Ovary (tissue), 10 donors: ENCODE measurements at places on chromosomes 7 and 10. TPM values are rescaled to one million over a fixed set of nuclear protein-coding genes. Genes with fewer than 3 reads are reported as not detected.
A peak's percentile ranks its signal among the peaks of the same experiment; 100 is the strongest.

GRCh38 chr7:102313997-102314780, 27.5 kb downstream of the SH2B2 start:
- H3K36me3 ChIP-seq = no peaks in the 10 kb centered on the region
- H3K4me3 ChIP-seq = no peak overlapping the region
- peaks cover 3% of the 10 kb centered on the region for H3K4me1 ChIP-seq
- H3K27me3 ChIP-seq = no peaks in the 10 kb centered on the region

GRCh38 chr7:35380739-35381224, 126.9 kb upstream of the TBX20 start:
- H3K27me3 ChIP-seq = peaks cover 2% of the 10 kb centered on the region
- H3K36me3 ChIP-seq = no peaks in the 10 kb centered on the region
- H3K4me3 ChIP-seq = no peak overlapping the region
- no peak overlapping the region for H3K27ac ChIP-seq

DNA sequence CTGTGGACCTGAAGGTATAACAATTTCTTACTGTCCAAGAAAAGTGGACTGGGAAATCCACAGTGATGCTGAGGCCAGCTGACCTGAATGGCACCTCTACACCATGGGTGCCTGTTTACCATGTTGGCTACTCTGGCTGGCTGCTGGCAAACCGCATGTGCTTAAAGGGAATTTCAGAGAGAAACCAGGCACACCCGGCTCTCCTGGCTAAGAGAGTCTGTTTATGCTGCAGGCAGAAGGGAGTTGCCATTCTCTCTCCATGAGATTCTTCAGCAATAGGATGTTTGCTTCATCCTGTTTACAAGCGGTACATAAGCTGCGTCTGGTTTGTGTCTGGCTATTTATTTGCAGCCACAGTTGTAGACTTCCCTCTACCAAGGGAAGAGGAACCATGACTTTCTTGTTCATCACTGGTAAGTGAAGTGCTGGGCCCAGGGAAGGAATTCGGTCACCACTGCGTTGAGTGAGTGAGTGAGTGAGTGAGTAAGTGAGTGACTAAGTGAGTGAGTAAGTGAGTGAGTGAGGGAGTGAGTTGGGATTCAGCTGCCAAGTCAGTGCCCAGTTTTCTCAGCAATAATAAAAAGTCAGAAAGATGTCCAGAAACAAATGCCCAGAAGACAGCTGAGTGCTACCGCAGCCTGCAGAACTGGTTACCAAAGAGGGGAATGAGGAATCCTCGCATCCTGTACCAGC, 90.4 kb downstream of the COBL start:
- no peaks in the 10 kb centered on the region for H3K4me1 ChIP-seq
- H3K36me3 ChIP-seq = no peaks in the 10 kb centered on the region
- no peaks in the 10 kb centered on the region for H3K27me3 ChIP-seq
- no peak overlapping the region for H3K4me3 ChIP-seq
- no peak overlapping the region for H3K27ac ChIP-seq

DNA sequence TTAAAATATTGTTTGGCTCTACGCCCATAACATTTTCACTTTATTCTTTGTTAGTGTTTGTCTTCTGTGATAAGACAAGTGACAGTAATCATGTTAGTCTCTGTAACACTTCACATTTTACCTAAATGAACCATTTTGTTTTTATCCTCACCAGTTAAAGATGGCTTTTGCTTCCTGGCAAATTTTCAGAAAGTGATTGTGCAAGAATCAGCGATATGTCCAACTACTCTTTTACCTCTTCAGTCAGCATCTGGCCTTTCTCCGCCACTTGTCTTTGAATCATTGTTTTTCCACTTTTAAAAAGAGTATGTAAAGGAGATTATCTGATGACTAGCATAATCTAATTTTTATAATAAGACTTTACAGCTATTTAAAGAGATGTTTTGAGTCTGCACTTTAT, 3.5 kb downstream of the DGKB start:
- H3K27me3 ChIP-seq = no peaks in the 10 kb centered on the region
- H3K4me1 ChIP-seq = no peaks in the 10 kb centered on the region
- no peak overlapping the region for H3K27ac ChIP-seq
- no peak for DNase-seq
- H3K4me3 ChIP-seq = no peak overlapping the region

DNA sequence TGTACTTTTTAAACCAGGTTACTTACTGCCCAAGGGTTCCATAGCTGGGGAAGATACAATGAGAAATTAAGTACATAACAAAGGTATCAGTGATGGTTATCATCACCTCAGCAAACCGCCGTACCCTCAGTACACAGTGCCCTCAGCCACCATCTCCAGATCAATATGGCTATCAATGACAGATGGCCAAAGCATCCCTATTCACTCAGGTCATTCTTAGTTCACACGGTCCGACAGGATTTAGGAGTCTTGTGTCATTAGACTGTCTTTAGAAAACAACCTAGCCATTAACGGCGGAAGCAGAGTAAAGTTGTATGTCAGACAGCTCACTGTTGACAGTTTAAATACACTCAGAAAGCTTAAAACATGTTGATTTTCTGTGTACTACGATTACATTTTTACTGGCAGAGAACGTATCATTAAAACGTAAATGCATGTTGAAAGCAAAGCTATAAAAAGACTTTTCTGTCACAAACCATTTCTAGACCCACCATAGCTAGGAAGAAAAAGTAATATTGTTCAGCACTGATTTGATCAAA, 106.9 kb downstream of the HOXA1 start:
- H3K27ac ChIP-seq = no peak overlapping the region
- DNase-seq = no peak
- no peak overlapping the region for H3K4me3 ChIP-seq

DNA sequence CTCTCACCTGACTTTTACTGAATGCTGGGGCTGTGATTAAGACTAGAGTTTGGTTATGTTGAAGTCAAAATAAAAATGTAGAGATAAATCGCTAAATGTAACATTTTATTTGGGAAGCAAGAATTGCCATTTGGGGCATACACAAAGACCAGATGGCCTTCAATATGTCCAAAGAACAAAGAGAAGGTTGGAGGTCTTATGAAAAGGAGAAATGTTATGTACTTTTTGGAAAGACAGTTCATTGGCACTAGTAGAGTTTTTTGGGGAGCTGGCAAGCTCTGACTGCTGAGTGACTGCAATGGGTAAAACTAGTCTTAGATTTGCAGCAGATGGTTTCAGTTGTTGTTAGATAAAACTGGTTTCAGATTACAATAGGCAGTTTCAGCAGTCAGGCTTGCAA, 35.6 kb upstream of the GALNT17 start:
- no peak overlapping the region for H3K4me3 ChIP-seq
- H3K27ac ChIP-seq = no peak overlapping the region
- H3K27me3 ChIP-seq = no peaks in the 10 kb centered on the region
- H3K4me1 ChIP-seq = no peaks in the 10 kb centered on the region

- no peak for DNase-seq
- H3K27me3 ChIP-seq = no peaks in the 10 kb centered on the region
- no peaks in the 10 kb centered on the region for H3K36me3 ChIP-seq
Observed at GRCh38 chr10:131656009-131656408, 244.8 kb upstream of the PPP2R2D start.

- H3K27me3 ChIP-seq = no peaks in the 10 kb centered on the region
- no peaks in the 10 kb centered on the region for H3K4me1 ChIP-seq
- no peak for DNase-seq
- no peak overlapping the region for H3K4me3 ChIP-seq
- no peaks in the 10 kb centered on the region for H3K36me3 ChIP-seq
- H3K27ac ChIP-seq = no peak overlapping the region
Observed at GRCh38 chr10:100339236-100339635, 7.8 kb upstream of the SCD start.

GRCh38 chr10:77079592-77080300, 557.9 kb downstream of the KCNMA1 start:
- no peaks in the 10 kb centered on the region for H3K27me3 ChIP-seq
- H3K27ac ChIP-seq = no peak overlapping the region
- no peak overlapping the region for H3K4me3 ChIP-seq
- peaks cover 6% of the 10 kb centered on the region for H3K4me1 ChIP-seq
- H3K36me3 ChIP-seq = no peaks in the 10 kb centered on the region
- no peak for DNase-seq

DNA sequence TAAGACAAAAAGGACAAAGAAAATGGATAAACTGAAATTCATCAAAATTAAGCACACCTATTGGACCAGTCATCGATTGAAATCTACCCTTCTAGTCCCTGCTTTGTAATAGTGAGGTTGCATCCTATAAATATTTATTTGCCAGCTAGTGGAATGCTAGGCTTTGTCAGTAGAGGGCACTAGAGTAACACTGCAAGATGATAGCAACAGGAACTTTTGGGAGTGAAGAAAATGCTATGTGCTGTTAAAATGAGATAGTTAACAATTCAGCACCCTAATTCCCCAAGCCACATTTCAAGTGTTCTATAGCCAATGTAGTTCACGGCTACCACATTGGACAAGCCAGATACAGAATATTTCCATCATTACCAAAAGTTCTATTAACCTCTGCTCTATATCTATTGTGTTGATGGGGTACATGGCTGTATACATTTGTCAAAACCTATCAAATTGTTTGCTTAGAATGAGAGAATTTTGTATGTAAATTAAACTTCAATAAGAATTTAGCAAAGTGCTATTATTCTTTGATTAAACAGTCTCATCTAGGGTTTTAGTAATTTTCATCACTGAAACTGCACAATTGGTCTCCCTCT, 69.8 kb downstream of the LSMEM1 start:
- no peak for DNase-seq
- no peak overlapping the region for H3K4me3 ChIP-seq
- no peaks in the 10 kb centered on the region for H3K27me3 ChIP-seq
- no peak overlapping the region for H3K27ac ChIP-seq
- H3K36me3 ChIP-seq = no peaks in the 10 kb centered on the region

- H3K27ac ChIP-seq = no peak overlapping the region
- no peaks in the 10 kb centered on the region for H3K36me3 ChIP-seq
- no peaks in the 10 kb centered on the region for H3K27me3 ChIP-seq
- DNase-seq = peak; percentile 28
- peak overlapping the region; percentile 35 for H3K4me3 ChIP-seq
Observed at GRCh38 chr10:19638182-19638895, 177.9 kb upstream of the PLXDC2 start.

DNA sequence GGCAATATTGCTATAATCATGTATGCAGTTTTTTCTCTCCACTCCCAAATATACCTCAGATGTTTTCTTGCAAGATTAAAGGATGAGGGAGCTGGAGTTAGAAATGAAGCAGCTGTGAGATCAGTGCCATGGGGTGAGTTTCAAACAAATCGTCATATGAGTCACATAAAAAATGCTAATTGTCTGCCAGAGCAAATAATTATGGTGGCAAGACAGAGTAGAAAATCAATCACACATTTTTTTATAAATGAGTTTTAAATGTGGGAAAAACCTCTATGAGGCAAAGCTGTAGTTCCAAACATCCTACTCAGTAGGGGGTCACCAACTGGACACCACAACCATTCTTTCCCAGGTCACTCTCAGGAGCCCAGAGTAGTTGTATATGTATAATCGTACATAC, 55.3 kb downstream of the CH25H start:
- H3K4me3 ChIP-seq = no peak overlapping the region
- H3K27me3 ChIP-seq = no peaks in the 10 kb centered on the region
- no peak overlapping the region for H3K27ac ChIP-seq
- H3K36me3 ChIP-seq = no peaks in the 10 kb centered on the region
- no peaks in the 10 kb centered on the region for H3K4me1 ChIP-seq

DNA sequence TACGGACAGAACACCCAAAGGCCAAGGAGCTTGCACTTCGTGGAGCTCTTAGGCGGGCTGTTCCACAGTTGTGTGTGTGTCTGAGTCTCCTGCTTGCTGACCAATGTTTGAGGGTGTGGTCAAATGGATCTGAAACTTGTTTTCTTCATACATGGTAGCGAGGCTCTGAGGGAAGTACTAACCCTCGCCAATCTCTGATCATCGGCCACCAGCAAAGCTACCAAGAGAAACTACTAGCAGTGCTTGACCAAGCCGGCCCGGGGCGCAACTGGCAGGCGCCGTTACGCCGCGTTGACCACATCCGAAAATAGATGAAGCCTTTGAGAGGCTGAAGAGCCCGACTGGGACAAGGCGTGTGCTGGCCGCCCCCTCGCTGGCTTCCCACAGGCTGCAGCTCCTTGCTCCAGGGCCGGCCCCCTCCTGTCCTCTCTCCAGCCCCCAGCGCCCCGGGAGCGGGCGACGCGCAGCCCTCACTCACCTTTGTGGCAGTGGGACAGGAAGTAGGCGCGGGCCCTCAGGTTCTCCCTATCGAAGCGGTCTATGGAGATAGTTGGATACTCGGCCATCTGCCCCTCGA, 384 bp downstream of the DCLRE1C start:
- peak overlapping the region; percentile 89 for H3K4me3 ChIP-seq
- no peaks in the 10 kb centered on the region for H3K36me3 ChIP-seq
- H3K27me3 ChIP-seq = no peaks in the 10 kb centered on the region
- DNase-seq = no peak

DNA sequence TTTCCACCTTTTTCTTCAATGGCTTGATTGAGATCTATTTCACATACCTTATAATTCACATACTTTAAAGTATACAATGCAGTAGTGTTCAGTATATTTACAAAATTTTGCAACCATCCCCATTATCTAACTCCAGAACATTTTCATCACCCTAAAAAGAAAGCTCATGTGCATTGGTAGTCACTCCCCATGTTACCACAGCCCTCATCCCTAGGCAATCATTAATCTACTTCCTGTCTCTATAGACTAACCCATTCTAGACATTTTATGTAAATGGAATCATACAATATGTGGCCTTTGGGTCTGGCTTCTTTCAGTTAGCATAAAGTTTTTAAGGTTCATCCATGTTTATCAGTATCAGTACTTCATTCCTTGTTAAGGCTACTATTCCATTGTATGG, 214.2 kb downstream of the WDR11 start:
- H3K36me3 ChIP-seq = no peaks in the 10 kb centered on the region
- no peak overlapping the region for H3K27ac ChIP-seq
- DNase-seq = no peak
- H3K4me1 ChIP-seq = no peaks in the 10 kb centered on the region
- H3K4me3 ChIP-seq = no peak overlapping the region
- no peaks in the 10 kb centered on the region for H3K27me3 ChIP-seq

DNA sequence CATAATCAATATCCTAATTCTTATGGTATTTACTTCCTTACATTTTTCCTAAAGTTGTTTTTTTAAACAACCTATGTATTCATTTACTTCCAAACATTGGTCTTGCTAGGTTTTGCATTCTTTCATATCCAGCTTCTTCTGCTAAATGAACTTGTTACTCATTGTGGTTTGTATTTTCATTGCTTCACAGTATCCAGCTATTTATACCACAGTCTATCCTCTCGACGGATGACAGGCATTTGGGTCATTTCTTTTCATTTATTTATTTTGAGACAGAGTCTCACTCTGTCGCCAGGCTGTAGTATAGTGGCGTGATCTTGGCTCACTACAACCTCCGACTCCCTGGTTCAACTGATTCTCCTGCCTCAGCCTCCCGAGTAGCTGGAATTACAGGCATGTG, 66.8 kb downstream of the CCDC6 start:
- no peaks in the 10 kb centered on the region for H3K36me3 ChIP-seq
- H3K27me3 ChIP-seq = no peaks in the 10 kb centered on the region
- no peak overlapping the region for H3K27ac ChIP-seq
- peaks cover 2% of the 10 kb centered on the region for H3K4me1 ChIP-seq

AGBL3 gene
- polyA plus RNA-seq = 4.2 TPM

IQCE gene
- 4.4 TPM for polyA plus RNA-seq

CCSER2 gene
- polyA plus RNA-seq = 32.2 TPM

ATG9B gene
- polyA plus RNA-seq = 0.03 TPM

EMX2 gene
- 14.4 TPM for polyA plus RNA-seq

SLC13A1 gene
- polyA plus RNA-seq = not detected

PSD gene
- 4.6 TPM for polyA plus RNA-seq

SCRN1 gene
- 23.4 TPM for polyA plus RNA-seq

FANK1 gene
- polyA plus RNA-seq = 5.3 TPM

FRAT1 gene
- polyA plus RNA-seq = 3.0 TPM

ADIRF gene
- polyA plus RNA-seq = 528 TPM

TDRD1 gene
- 0.17 TPM for polyA plus RNA-seq

ADCY1 gene
- polyA plus RNA-seq = 0.84 TPM
